Tibial nerve (tissue), 4 donors: ENCODE measurements at places on chromosomes 12 and 14. TPM values are rescaled to one million over a fixed set of nuclear protein-coding genes. Genes with fewer than 3 reads are reported as not detected.

Gene RPAP3
- total RNA-seq = 15.7 TPM

Gene LGALS3
- total RNA-seq = 526 TPM

Gene COX8C
- total RNA-seq = not detected

Gene CLEC1B
- total RNA-seq = not detected

Gene TRHDE
- 1.0 TPM for total RNA-seq

Gene BCL2L14
- not detected for total RNA-seq

Gene TMEM179
- not detected for total RNA-seq

Gene PYGL
- 112 TPM for total RNA-seq

- DNase-seq = no peak
Measured at GRCh38 chr12:111978545-111978944, 34.4 kb downstream of the TMEM116 start.

- DNase-seq = no peak
Measured at GRCh38 chr12:106299202-106299774, 3.2 kb upstream of the TCP11L2 start.

- DNase-seq = no peak
Measured at GRCh38 chr12:19994968-19995367, 373.4 kb upstream of the PDE3A start.

- DNase-seq = no peak
Measured at GRCh38 chr14:93100570-93100969, 15.2 kb downstream of the ITPK1 start.

GRCh38 chr12:93375906-93376305 lies 1.8 kb upstream of the NUDT4 start:
- DNase-seq = no peak

GRCh38 chr12:129675947-129676346 lies 227.9 kb downstream of the TMEM132D start:
- DNase-seq = no peak

DNA sequence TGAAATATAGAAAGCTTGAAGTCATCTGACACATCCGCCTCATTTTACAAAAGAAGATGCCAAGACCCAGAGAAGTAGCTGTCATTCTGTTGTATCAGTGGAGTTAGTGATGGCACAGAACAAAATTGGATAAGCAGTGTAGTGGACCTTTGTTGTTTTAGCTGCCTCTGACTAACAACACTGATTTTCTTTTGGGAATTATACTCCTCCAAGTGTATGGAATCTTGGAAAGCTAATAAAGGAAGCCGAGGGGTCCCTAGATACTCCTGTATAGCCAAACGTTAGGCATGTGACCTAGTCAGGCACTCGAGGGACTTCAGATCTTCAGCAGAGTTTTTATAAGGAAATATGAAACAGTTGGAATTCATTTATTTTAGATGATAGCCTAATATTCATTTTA lies 94.5 kb downstream of the OTOGL start:
- DNase-seq = no peak

- no peak for DNase-seq
Measured at GRCh38 chr12:102565555-102565954, 85.2 kb upstream of the IGF1 start.

DNA sequence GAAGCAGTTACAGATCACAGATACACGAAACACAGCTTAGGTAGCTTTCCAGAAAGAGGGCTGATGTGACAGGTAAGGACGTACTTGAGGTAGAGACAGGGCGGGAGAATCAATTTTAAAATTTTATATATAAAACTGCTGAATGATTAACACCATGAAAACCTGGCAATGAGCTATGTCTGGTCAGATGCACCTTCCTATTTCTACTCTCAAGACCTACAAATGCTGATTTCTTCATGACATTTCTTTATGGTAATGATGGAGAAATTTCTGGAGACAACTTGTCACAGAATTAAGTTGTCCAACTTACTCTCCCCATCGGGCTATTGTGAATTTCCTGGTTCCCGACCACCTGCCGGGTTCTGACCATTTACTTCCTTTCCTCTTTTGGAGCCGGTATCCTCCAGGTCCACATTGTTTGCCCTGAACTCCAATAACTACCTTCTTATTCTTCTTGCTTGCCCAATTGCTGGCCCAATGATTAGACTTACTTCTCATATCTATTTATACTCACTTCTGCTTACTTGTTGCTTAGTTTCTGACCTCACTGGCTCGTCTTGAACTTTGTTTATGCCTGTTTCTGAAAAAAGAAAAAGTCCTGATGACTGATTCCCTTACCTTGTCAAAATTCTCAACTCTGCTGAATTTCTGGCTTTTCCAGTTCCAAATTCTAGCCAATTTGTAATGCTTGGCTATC lies 12.8 kb upstream of the ATP2B1 start:
- DNase-seq = no peak

GRCh38 chr12:40742041-40742440 lies 49.8 kb downstream of the CNTN1 start:
- no peak for DNase-seq

DNA sequence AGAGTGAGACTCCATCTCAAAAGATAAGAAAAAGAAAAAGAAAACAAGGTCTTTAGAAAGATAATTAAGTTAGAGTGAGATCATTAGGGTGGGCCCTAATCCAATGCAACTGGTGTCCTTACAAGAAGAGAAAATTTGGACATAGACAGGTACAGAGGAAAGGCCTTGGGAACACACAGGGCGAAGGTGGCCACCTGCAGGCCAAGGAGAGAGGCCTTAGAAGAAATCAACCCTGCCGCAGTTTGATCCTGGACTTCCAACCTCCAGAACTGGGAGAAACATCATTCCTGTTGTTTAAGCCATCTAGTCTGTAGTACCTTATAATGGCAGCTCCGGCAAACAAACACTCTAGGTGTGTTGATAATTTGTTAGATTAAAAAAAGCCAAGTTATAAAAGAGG lies 491.9 kb downstream of the MED13L start:
- DNase-seq = no peak

- DNase-seq = no peak
Measured at GRCh38 chr12:54257332-54257731, 22.6 kb downstream of the CBX5 start.

- no peak for DNase-seq
Measured at GRCh38 chr12:111268738-111269572, 99.9 kb downstream of the PHETA1 start.

DNA sequence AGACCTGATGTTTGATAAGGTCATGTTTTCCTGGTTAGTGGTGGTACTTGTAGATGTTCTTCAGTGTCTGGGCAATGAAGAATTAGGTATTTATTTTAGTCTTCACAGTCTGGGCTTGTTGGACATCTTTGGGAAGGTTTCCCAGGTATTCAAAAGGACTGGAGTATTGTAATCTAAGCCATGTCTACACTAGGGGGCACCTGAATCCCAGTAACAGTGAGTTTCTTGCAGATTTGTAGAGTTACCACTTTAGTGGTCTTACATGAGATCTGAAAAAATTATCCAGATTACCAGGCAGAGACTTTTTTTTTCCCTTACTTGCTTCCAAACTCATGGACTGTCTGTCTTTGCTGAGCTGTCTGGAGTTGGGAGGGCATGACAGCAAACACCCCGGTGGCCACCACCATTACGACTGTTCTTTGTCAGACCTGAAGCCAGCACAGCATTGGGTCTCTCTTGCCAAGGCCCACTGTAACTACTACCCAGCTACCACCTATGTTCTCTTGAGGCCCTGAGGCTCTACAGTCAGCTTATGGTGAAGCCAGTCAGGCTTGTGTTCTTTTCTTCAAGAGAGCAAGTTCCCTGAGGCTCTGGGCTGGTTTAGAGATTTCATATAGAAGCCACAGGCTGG lies 820.7 kb upstream of the FBXO33 start:
- no peak for DNase-seq

DNA sequence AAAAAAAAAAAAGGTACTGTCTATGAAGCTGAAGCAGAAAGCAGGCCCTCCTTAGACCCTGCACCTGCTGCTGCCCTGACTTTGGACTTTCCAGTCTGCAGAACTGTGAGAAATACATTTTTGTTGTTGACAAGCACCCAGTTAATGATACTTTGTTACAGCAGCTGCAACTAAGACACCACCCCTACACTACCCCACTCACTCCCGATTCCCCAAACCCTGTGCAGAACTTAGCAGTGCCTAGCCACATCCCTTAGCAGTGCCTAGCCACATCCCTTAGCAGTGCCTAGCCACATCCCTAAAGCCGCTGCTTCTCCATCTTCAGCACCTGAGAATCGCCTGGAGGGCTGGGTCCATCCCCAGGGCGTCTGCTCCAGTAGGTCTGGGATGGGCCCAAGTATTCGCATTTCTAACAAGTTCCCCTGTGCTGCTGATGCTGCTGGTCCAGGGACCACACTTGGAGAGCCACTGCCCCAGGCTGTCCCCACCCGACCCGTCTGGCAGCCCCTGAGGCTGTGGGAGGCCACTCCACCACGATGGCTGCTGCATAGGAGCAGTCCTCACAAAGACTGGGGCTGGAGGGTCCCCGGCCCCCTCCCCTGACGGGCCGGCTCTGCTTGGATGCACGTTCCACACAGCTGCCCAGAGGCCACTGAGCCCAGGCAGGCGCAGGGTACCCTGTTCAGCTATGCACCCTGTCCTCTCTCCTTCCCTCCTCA lies 10.8 kb upstream of the PPP1R13B start:
- DNase-seq = no peak

DNA sequence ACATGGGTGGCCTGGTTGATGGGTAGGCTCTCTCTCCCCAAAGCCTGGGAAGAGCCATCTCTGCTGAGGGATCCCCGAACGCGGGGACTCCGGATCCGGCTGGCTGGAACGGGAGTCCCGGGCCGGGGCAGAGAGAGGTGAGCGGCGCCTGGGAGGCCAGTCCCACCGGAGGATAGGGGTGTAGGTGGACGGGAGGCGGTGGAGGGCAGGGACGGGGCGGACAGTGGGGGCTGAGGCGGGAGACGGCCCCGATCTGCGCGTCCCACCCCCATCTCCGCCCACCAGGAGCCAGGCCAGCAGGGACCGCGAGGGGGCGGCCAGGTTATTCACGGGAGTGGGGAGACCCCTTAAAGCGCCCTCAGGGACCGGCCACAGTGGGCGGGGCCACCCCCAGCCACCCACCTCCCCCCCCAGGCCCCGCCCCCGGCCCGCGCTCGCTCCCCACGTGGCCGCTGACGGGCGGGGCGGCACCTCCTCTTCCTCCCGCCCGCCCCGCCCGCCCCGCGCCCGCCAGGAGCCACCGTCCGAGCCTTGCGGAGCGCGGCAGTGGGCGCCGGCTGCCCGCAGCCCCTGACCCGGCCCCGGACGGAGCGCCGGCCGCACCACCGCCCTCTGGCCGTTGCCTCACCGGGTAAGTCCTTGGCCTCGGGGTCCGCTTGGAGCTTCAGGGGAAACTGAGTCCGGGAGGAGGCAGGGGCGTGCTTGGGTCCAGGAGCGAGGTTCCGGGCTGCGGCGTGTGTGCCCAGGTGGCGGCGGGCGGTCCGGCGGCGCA lies at the start of gene INF2:
TSS of gene INF2 (plus strand) at position 510 of the 772 bp plus-strand sequence. CDS start 11,748 bp downstream, outside the sequence.
- no peak for DNase-seq

DNA sequence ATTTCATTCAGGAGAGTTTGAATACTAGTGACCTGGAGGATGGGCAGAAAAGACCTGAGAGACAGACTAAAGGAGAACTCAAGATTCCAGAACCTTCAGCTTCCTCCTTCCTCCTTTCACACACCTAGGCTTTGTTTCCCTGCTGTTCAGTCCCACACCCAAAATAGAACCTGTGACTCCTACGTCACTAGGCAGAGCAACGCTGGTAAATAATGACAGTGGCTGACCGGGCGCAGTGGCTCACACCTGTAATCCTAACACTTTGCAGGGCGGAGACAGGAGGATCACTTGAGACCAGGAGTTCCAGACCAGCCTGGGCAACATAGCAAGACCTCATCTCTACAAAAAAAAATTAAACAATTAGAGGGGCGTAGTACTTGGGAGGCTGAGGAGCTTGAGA lies 166.4 kb upstream of the FKBP4 start:
- no peak for DNase-seq

- DNase-seq = no peak
Measured at GRCh38 chr12:31260840-31261239, 65.1 kb downstream of the SINHCAF start.

DNA sequence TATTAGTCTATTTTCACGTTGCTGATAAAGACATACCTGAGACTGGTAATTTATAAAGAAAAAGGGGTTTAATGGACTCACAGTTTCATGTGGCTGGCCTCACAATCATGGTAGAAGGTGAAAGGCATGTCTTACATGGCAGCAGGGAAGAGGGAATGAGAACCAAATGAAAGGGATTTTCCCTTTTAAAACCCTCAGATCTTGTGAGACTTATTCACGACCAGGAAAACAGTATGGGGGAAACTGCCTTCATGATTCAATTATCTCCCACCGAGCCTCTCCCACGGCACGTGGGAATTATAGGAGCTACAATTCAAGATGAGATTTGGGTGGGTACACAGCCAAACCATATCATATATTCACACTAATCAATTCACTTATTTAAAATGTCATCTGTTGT lies 41.4 kb downstream of the KTN1 start:
- DNase-seq = no peak

DNA sequence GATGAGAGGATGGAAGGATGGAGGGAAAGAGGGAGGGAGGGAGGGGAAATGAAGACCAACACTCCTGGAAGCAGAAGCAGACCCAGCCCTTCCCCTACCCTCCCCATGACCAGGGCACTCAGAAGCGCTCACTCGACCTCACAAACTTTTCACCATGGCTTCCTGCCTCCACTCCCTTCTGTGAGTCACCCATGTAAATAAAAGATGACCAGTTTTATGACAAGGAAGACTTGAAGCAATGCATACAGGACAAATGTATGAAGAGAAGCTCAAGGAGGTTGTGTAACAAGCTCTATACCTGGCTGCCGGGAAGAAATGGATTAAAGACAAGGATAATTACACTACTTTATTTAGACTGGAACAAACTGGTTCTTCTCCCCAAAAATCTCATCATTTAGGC lies 63.8 kb downstream of the CDC42BPB start:
- DNase-seq = no peak

DNA sequence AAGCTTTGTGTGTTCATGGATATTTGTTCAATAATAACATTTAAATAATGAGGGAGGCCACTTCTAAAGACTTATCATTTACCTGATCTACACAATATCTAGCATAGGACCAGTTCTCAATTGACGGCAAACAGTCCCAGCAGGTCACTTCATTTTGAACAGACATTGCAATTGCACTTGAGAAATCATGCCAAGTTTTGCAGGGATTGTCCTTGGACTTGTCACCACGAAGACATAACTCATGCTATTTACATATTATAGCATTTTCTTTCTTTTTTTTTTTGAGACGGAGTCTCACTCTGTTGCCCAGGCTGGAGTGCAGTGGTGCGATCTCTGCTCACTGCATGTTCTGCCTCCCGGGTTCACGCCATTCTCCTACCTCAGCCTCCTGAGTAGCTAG lies 34.5 kb upstream of the BICD1 start:
- no peak for DNase-seq

GRCh38 chr14:85532374-85533022 lies 2.6 kb downstream of the FLRT2 start:
- DNase-seq = no peak
